ENCODE measurements at places on chromosomes 11 and 22.

- no peak for DNase-seq
Measured at GRCh38 chr11:67167719-67168118, 48.7 kb downstream of the KDM2A start.

GRCh38 chr11:95734009-95734572 lies 55.5 kb downstream of the FAM76B start:
- no peak for DNase-seq

DNA sequence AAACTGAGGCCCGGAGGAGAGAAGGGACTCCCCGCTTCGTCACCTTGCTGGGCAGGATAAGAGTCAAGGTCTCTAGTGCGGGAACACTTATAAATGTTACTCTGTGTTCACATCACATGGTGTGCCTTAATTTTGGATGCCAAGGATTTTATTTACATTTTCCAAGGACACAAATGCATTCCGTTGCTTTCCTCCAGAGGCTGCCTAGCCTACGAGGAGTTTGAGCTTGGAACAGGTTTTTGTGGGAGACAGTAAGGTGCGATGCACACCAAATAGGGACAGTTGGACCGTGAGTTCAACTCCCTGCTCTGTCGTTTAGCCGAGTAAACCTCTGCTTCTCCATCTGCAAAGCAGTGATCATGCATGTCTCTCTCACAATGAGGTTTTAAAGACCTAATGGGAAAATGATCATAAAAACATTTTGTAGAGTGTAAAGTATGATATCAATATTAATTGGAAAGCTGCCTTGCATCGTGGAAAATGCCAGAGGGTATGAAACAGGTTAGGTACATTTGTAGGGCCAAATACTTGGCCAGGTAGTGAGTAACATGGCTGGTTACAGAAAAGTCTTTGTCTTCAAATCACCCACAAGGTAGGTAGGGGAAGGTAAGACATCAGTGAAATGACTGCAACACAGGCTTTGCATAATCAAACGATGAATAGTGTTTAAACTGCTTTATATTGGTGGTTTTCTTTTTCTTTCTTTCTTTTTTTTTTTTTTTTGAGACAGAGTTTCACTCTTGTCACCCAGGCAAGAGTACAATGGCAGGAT lies 61.8 kb downstream of the ST3GAL4 start:
- no peak for DNase-seq

DNA sequence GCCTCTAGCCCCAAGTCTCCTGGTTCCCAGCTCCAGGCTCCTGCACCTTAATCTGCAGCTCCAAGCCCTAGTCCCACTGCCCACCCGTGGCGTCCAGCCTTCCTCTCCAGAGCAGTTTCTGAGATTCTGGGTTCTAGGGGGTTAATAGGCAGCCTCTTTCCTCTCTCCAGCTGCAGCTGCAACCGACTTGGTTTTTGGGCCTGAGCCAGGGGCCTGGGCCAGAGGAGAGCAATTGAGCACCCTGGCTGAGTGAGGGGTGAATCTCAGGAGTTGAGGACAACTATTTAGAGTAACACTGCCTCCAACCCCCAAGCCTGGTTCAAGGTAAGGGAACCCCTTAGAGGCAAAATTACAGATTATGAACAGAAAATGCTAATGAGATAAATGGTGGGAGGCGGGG lies 9.0 kb upstream of the CHRM1 start:
- DNase-seq = no peak

DNA sequence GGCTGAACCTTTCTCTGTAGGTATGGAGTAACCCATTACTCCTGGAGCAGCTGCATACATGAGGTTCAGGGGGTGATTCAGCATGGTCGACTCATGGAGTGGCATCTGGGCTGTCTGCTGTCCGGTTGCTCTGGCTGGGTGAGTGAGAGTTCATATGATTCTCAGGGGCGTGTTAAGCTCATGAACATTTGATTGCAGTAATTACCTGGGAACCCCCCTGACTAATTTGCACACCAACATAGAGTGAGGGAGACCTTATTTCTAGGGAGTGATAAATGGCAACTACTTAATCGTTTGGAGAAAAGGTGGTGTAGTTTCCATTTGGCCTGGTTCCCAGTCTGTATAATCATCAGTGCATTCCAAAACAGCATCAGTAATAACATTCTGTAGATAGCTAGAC lies 661.9 kb downstream of the ETS1 start:
- no peak for DNase-seq

GRCh38 chr11:13216019-13216710 lies 61.4 kb upstream of the BMAL1 start:
- no peak for DNase-seq

DNA sequence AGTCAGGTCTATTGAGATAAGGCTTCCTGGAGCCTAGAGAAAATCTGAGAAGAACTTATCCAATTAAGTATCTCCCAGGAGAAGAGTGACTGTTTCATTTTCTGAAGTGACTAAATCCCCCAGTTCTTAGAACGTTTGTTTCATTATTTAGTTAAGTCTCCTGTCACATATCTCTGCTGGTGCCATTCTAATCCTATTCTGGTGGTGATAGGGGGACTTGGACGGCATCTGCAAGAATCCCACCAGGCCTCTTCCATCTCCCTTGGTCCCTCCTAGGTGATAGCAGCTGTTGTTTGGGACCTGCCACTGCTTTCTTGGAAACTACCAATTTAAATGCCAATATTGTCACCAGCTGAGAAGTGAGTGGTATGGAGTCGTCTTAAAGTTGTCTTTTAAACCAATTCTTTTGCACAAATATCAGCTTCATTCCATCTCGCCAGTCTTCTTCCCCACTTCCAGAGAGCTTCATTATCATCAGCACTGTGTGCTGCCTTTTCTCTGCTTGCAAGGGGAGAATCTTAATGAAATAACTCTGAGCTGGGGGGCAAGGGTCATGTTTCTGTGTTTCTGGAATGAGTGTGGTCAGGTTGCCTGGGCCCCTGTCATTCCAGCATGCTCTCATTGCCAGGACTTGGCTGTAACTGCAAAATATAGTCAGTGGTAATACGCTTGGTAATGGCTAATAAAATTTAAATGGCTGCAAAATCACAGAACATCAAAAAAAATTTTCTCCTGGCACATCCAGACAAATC lies 104.8 kb downstream of the LDLRAD3 start:
- DNase-seq = no peak

- DNase-seq = no peak
Measured at GRCh38 chr22:48249713-48250268, 1487.3 kb downstream of the TBC1D22A start.

DNA sequence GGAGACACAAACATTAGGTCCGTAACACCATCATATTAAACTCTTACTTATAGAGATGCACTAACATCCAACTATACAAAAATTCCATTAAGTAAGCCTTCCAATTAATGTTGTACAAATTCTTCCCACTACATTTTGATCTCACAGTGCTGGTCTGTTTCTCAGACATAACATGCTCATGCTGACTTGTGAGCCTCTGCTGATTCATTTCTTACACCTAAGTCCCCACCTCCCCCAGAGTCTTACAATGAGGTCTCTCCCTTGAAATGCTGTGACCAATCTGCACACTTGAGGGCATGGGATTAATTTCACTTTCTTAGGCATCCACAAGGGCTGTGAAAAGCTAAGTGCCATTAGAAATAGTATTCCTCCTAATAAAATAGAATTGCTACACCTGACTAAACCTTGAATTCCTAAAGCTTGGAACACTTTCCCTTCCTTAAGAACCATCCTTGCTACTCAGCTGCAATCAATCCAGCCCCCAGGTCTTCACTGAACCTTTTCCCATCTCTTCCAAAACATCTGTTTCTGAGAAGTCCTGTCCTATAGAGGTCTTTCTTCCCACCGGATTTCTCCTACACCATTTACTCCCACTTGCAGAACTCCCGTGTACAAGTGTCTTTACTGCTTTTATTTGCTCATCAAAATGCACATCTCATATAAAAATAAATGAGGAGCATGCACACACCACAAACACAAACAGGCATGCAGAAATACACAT lies 2.0 kb downstream of the HBG1 start:
- DNase-seq = no peak

- no peak for DNase-seq
Measured at GRCh38 chr11:67254798-67255197, 11.5 kb upstream of the GRK2 start.

DNA sequence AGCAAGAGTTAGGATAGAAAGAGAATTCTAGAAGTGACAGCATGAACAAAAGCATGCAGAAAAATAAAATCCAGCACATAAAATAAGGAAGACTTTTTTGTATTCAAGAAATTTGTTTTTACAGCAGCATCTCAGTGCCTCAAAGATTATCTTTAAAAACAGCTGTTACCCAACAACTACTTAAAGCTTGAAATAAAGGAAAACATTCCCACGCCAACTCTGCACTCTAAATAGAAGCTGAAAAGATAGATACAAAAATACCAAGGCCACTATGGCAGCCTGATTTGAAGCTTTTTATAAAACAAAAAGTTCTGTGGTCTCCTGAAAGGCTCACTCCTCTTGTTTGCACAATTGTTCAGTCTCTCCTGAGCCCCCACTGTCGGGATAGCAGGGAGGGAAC lies 83.6 kb upstream of the LRRC55 start:
- no peak for DNase-seq

- no peak for DNase-seq
Measured at GRCh38 chr11:35954205-35954604, 10.3 kb downstream of the LDLRAD3 start.

DNA sequence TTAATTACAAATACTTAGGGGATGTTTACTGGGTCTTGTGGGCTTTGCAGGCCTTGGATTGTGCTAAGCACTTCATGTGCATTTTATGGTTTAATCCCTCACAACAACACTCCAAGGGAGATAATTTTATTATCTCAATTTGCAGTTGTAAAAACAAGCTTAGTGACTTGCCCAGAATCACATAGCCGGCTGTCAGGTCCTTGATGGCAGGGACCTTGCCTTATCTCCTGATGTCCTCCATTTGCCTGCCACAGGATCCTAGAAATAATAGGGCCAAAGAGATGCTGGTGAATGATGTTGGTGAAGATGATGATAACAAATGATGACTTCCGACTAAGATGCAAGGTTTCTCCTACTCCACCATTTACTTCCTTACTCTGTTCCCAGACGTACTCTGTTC lies 385.4 kb downstream of the TMEM135 start:
- no peak for DNase-seq

GRCh38 chr11:134250246-134250645 lies 2.9 kb downstream of the THYN1 start:
- no peak for DNase-seq

Data from omental fat pad (tissue), 4 donors.